ENCODE measurements at places on chromosomes 13 and 19.

DNA sequence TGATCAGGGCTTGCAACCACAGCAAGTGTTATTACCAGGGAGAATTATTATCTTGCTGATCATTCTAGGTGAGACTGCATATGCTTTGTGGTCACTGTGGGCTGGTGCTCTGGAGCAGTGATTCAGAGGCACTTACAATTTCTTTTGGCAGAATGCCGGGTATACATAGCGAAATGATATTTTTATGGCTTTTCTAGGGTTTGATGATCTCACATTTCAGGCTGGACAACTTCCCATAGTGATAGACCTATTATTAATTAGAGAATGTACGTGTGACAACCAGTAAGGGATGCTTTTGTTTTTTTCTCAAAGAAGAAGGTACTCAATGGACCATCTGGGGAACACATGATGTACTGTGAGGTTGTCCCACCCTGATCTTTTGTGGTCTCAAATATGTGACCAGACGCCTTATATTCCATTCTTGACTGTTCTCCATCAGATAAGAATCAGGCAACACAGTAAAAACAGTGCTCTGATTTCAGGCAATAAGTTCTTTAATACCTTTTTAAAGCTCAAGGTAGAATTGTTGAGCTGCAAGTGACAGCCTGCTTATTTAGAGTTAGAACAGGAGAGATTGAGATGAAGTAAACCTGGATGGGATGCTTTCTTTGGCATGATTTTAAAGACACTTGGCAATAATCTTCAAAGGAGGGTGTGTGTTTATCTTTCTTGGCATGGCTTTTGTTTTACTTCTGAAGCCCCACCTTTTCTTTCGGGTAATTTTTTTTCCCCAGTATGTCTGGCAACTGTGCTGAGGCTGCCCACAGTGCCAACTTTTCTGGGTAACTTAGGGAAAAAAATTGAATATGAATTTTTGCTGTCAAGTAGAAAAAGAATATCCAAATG, 27.4 kb upstream of the SCEL start:
- DNase-seq, result no peak

- DNase-seq, result no peak
Measured at GRCh38 chr13:88937384-88937783, 1266.2 kb downstream of the SLITRK5 start.

GRCh38 chr13:110874508-110874960, 40.3 kb downstream of the ANKRD10 start:
- no peak for DNase-seq

- no peak for DNase-seq
Measured at GRCh38 chr13:99636728-99637353, 135.6 kb downstream of the TM9SF2 start.

DNA sequence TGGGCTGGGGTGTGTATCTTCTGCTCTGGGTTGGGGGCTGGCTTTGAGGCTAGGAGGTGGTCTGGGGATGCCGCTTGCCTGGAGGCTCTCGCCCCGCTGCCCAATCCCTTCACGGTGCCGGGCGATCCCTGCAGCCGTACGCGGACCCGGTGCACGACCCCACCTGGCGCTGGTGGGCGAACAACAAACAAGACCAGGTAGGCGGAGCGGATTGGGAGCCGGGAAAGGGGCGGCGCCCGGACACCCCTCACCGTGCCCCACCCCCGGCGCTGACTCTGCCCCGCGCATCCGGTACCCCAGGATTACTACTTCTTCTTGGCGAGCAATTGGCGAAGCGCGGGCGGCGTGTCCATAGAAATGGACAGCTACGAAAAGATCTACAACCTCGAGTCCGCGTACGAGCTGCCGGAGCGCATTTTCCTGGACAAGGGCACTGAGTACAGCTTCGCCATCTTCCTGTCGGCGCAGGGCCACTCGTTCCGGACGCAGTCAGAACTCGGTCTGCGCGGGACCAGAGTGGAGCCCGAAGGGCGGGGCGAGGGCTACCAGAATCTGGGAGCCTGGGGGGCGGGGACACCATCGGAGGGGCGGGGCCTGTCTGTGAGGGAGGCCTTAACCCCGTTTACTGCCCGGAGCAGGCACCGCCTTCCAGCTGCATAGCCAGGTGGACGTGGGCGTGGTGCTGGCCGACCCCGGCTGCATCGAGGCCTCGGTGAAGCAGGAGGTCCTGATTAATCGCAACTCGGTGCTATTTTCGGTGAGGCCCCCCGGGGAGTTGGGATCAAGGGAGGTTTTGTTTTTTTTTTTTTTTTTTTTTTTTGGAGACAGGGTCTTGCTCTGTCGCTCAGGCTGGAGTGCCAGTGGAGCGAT, 12.1 kb upstream of the PSMD8 start:
- DNase-seq, result peak; percentile 87

- DNase-seq, result no peak
Measured at GRCh38 chr19:23393121-23393520, 2.1 kb downstream of the ZNF91 start.

DNA sequence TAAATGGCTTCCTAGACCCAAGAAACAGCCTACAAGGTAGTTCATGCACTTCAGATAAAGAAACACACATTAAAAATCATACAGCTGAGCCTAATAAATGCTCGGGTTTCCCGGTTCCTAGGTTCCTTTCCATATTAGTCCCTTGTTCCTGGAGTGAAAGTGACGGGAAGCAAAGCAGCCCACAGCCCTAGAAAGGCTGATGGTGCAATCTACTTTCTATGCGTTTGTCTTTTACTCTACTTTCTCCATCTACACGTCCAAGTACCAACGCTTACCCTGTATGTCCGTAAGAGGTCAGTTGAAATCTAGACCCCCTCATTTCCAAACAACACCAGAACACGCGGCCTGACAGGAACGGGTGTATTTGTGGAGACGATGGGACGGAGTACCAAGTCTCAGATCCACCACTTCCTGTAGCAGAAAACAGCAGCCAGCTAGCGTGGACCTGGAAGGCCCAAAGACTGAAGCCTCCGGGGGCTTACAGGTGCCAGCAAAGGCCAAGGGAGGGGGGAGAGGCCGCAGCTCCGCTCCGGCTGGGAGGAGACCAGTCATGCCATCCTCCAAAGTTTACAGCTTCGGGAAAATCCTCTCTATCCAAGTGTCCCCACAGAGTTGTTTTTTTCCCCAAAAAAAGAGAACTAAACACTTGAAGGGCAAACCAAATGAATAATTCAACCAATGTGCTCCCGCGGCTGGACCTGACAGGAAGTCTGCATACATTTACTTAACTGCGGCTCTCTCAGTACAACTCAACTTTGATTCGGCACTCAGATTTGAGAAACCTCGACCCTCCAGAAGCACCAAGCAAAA, 34.1 kb downstream of the STK24 start:
- DNase-seq, result peak; percentile 33

DNA sequence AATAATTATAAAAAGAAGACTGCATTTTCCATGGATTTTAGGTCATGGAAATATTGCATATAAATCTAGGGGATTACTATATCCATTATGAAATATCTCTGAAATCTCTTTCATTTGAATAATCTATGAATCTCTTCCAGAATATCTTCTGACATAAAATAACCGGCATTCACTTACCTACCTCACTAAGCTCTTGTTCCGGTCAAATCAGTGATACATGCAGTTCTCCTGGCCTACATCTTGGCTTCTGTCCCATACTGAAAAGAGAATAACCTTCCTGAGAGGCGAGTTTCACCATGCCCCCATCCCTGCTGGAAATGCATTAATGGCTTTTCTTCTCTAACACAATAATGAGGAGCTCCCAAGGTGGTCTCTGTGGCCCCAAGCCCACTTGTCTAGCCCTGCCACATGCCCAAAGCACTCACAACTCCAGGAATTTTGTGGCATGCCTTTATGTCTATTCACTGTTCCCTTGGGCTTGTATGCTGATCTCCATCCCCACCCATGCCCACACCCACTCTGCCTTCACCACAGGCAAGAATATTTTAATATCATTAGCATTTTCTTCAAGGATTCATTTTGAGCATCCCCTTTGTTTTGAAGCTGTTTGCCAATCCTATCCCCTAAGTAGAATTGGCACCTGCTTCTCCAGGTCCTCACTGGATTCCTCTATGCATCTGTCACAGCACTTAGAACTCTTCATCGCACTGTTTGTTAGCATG, 401.6 kb downstream of the COG6 start:
- no peak for DNase-seq

DNA sequence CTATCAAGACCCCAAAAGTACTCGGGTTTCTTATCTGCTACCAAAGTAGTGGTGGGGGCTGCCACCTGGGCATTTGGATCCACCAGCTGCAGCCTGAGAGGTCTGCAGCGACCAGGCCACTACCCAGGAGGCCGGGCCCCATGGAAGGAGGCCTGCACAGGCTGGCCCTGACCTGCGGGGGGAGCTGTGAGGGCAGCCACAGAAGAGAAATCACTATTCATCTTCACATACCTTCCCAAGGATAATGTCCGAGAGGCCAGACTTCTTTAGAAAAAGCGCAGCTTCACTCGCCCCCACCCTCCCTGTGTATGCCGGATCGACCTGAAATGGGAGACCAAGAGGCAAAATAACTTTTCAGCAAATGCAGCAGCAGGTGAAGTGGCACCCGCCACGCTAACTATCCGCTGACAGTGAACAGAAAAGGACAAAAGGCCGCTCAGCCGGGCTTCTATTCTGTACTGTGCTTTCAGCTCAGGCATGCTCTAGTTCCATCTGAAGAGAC, 30.1 kb downstream of the EPS15L1 start:
- no peak for DNase-seq

DNA sequence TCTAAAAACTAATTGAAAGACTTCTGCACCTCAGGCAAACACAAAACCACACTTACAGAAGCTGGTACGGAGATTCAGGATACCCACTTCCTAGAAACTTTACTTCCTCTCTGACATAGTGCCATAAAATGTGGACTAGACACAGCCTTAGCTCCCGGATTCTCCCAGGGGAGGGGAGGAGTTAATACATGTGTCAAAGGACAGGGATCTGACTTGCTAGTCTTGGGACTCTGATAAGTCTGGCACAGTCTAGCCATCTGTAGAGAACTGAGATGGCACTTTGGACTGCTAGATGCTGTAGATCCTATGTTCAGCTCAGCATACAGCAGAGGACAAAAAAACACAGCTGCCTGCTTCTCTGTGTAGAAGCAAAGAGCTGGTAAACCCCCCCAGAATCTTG, 769.8 kb upstream of the MIR17HG start:
- no peak for DNase-seq

GRCh38 chr13:99961636-99962035, 9.9 kb downstream of the ZIC5 start:
- DNase-seq, result no peak

DNA sequence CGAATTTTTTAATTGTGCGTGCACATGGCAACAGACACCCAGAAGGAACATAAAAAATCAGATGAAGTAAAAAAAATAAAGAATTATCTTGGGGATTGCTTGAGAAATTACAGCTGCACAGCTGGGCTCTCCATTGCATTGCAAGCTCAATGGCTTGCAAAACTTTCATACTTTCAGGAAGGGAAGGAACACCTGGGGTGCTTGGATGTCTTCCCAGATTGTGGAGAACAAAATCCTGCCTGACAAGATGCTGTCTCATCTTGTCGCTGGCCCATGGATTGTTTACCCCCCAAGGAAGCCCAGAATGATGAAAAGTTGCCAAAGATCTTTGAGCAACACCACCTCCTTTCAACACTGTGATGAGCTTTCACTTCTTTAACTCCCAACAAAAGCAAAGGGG, 11.0 kb upstream of the CASP14 start:
- DNase-seq, result no peak

DNA sequence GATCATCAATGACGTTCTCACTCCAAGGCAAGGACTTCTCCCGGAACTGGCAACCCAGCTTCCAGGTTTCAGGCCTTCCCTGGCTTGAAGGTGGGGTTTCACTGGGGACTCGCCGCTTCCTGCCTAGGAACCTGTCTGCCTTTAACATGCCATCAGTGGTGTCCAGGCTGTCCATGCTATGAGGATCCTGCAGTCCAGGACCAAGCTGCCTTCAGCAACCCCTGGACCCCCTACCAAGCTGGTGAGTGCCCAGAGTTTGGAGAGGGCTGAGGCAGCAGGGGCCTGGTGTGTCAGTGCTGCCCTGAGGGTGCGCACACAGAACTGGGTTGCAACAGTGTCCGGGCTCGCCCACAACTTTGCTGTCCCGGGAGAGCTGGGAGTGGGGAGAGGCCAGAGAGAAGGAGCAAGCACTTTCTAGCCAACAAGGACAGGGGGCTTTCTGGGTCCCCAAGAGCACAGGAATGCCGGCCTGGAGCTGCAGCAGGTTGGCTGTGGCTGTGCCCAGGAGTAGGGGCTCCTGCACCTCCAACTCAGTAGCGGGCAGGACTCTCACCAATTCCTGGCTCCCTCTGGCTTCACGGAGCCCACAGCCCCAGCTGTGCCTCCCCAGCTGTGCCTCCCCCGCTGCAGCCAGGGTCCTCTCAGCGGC, 1563.2 kb upstream of the MIR17HG start:
- no peak for DNase-seq

GRCh38 chr19:29277102-29277501, 64.2 kb upstream of the UQCRFS1 start:
- DNase-seq, result peak; percentile 29

GRCh38 chr13:79187917-79188690, 218.0 kb downstream of the RBM26 start:
- no peak for DNase-seq

DNA sequence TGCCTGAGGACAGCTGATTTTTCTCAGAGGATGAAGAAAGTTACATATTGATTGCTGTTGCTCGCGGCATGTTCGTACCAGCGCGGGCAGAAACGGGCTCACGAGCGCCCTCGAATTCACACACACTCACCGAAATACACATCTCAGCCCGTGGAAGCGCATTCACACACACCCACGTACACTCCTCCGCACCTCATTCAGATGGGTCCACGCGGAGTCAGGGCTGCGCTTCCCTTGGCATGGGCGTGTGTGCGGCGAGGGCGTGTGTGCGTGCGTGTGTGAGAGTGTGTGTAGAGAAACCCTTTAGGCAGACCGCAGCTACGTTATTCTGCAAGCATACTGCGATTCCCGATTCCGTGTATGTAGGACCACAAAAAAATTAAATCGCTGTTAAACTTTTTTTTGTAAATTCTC, 2.1 kb upstream of the PCDH17 start:
- DNase-seq, result no peak

DNA sequence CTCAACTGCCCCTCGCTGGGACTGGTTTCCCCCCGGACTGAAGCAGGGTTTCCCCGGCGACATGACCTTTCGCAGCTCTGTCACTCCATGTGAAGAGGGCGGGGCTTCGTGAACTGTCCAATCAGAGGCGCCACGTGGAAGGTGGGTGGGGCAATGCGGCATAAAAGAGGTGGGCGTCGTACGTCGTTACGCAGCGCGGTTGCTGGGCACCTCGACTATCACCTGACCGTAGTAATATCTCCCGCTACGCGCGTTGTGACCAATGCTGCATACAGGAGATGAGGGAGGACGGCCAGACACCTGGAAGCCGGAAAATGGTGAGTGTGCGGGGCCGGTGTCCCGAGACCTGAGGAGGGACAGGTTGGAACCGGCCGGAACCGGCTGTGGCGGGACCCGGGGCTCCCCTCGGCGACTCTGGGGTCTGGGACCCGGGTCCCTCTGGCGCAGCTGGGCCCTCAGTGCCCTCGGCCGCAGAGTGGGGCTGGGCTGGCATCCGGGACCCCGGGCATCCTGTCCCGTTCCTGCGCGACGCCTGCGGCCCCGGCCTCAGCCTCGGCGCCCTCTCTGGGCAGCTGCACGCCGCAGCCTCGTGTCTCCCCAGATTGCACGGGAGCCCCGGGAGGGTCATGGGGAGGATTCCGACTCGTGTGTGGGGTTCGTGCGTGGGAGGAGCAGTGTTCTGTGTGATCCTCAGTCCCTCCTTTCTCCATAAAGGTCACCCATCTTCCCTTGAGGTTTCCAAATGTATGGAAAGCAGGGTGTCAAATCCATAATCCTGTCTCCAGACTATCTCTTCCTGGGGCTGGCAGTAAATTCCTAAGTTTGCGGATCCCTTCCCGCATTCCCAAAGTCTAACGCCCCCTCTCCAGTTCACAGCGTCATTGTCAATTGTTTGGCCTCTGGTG, 32.2 kb downstream of the ZNF136 start:
- DNase-seq, result peak; percentile 33

- DNase-seq, result no peak
Measured at GRCh38 chr13:100798739-100799361, 124.3 kb upstream of the TMTC4 start.
